ENCODE measurements at places on chromosomes 12 and 14.

DNA sequence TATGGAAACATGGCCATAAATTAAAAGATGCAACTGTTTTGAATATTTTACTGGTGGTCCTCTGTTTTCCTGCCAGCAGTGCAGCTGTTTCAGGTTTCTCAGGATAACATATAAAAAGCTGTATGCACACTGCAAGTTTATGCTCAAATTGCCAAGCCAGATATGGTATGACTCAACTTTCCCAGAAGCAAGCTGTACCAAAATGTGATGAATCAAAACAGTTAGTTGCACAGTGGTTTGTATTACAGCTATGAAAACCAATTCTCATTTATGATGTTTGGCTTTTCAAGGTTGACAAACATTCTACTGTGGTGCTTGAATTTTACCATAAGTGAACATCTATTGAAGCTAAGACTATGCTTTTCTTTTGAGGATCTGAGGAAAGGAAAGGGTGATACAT, 15.5 kb downstream of the TRMT5 start:
- DNase-seq: no peak

DNA sequence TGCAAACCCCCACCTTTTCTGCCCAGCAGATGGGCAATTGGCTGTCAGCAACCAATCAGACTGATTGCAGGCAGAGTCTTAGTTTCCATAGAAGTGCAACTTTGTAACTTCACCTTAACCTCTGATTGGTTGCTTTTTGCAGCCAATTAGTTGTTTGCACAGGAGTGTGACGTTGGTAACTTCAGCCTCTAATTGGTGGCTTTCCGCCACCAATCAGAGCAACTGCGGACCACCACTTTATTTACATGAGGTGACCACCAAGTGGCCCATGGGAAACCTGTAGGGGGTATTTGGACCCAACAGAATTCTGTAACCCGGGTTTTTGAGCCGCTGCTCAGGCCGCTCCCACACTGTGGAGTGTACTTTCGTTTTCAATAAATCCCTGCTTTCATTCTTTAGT, 32.3 kb downstream of the CDKN1B start:
- DNase-seq: no peak

DNA sequence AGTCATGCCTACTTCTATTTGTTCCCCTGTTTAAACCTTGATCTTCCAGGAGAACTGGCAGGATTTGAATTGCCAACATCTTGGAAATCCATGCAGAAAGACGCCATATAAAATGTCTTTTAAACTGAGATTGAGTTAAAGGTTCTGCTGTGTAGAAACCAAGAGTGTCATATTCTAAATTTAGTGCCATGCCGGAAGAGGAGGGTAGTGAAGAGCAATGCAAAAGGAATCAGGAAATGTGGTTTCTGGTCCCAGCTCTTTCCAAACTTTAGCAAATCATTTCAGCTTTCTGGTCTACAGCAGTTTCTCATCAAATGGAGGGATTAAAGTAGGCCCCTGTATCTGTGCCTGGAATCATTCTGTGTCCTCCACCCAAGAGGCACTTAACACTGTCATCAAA, 85.7 kb downstream of the BTG1 start:
- DNase-seq: no peak

DNA sequence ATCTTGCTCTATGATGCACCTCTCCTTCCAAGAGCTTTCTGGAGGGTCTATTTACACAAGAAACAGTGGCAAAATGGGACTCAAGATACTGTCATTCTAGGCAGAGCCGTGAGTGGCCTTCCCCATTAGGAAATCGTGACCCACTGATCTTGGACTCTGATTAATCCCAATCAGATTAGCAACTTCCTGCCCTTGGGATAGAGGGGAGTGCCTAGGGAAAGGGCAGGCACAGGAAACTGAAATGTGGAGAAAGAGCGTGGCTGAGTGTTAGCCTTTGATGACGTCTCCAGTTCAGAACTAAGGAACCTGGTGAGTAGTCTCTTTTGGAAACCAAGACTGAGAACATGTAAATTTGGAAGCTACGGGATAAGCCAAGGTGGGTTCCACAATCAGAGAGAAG, 76.1 kb downstream of the NUAK1 start:
- DNase-seq: no peak

- no peak for DNase-seq
Measured at GRCh38 chr14:69360438-69361108, 37.5 kb downstream of the ERH start.

DNA sequence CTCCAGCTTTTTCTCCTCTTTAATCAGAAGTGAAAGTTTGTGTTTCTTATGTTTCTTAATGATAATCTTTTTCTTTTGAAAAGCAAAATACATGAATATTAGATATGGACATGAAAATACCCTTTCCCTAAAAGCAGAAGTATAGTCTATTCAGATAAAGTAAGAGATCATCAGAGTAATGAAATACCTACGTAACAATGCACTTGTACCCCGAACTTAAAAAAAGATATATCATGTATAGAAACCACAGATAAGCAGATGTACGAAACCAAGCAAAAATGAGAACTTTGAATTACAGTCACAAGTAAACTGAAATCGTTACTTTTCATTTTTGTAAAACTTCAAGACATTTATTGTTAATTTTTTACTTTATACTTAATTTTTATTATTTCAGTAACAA, 1.5 kb upstream of the GPR65 start:
- DNase-seq: no peak

DNA sequence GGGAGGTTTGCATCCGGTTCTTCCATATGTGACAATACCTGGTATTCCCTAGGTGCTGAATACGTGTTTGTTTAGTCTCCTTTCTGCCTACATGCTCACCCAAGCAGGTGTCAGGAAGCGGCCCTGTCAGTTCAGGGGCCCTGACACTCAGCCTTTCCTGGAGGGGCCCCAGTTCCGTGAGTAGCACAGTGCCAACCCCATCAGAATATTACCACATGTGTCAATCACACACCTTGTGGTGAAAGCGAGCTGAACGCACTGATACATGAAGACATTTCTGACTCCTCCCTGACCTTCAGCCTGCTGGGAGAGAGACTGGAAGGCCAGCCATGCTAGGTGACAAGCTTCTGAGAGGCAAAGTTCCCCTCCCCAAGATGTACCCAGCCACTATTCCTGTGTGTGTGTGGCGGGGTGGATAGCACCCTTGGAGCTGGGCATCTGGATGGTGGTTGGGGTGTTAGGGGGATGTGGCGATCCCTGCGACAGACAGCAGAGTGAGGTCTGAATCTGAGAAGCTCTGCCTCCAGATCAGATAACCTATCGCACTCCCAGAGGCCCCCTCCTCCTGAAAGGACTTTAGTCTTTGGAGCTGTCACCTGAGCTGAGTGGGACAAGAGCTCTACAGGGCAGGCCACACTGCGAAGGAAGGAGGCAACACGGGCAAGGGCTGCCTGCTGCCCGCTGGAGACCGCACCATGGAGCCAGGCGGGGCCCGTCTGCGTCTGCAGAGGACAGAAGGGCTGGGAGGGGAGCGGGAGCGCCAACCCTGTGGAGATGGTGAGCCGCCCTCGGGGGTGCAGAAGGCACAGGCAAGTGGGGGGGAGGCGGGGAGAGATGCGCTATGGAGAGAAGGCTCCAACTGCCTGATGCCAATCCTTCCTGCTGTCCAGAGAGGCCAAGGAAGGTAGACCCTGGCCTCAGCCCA, at the start of gene SOAT2:
TSS of gene SOAT2 (plus strand) at position 604 of the 925 bp plus-strand sequence. CDS start at position 696, 92 bp downstream.
- DNase-seq: no peak

GRCh38 chr14:104116756-104117340, 21.5 kb upstream of the KIF26A start:
- no peak for DNase-seq

- DNase-seq: no peak
Measured at GRCh38 chr14:79702197-79702596, 509.1 kb downstream of the DIO2 start.

DNA sequence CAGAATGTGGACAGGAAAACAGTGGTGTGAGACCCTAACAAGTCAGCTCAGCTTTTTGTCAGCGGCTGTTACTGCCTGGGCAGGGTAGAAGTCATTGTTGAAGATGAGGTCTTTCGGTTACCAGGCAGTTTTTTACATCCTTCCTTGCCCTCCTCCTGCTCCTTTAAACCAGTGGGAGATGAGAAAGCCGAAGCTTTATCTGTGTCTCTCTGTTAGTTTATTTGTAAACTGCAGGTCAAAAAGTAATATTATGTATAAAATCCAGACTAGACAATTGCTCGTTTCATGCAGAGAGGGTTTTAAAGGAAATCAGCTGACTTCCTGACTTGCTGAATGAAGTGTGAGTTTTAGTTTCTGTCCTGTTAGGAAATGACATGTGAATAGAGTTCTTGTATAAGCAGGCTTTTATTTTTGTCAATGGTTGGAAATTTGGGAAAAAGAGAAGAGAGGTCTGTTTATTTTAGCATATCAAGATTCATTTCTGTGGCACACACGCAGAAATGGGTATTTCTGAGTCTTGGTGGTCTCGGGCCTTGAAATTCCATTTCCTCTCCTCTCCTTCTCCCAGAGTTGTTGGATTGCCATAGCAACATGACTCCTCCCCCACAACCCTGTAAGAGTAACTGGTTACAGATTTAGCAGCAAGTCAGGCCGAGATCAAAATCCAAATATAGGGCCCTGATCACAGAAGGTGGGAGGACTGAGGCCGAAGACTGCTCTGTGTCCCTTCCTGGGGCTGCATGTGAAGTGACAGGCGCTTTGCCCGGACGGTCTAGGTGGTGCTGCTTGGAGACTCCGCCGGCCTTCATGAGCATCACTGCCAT, 60.8 kb downstream of the SAMD4A start:
- no peak for DNase-seq
